ENCODE measurements at places on chromosomes 3 and 15.

GRCh38 chr3:181915551-181915950 lies 203.8 kb downstream of the SOX2 start:
- no peak for DNase-seq

GRCh38 chr3:16447135-16447534 lies 66.4 kb downstream of the RFTN1 start:
- no peak for DNase-seq

GRCh38 chr3:6679510-6679909 lies 181.4 kb upstream of the GRM7 start:
- no peak for DNase-seq

DNA sequence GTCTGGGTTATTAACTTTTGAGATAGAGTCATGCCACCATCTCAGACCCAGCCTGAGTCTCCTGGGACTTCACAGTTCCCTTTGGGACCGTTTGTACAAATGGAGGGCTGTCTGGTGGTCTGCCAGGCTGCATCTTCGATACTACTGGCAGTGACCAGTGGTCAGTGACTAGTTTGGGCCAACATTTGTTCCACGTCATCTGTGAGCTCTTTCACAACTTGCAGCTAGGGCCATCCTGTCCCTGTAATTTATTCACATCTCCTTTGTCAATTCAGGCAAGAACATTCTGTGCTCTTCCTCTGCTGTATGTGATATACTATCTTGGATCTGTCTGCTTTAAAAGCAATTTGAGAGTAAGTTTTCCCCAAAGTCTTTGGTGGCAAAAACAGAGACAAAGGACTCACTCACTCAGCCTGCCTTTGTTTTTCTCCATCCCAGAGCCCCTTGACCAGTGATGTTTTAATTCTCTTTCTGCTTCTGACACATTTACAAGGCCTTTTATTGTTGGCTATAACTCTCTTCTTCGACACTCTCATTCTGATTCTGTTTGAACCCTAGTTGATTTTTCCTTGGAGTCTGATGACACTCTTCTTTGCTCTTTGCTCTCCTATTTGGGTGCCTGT lies 353.4 kb downstream of the EPHB1 start:
- no peak for DNase-seq

DNA sequence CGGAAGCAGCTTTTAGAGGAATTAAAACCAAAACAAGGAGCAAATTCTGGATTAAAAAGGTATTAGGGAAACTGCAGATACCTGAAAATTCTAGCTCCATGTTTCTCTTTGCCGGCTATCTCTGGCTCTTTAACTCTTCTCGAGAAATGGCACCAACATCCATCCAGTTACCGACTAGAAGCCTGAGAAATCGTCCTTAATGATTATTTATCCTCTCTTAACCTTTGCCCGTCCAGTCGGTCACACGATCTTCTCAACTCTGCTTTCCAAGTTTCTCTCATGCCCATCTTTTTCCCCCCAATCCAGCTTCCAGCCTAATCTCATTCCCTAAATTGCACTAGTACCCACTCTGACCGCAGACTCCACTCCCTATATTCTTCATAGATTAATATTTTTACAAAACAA lies 596 bp upstream of the SGO1 start:
- DNase-seq = no peak
